ENCODE measurements at places on chromosomes 4 and X.

GRCh38 chr4:170705907-170706306, 616.2 kb upstream of the AADAT start:
- no peak for DNase-seq

DNA sequence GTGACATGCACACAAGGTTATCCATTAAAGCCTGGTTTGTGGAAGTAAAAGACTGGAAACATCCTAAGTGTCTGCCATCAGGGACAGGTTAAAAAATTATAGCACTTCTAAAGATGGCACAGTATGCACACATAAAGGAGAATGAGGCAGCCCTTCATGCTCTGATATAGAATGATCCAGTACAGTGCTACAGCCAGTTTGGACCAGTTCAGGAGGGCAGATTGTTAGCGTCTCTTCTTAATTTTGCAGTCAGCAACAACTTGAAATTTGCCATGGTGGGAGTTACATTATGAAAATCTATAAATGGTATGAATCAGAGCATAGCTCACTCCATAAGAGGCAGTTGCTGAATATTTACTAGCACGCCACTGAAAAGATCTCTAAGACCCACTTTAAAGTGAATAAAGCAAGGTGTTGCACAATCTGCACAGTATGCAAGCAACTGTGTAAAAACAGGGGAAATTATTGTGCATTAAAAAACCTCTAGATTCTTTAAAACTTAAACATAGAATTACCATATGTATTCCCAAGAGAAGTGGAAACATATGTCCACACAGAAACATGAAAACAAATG, 20.3 kb upstream of the SOD3 start:
- DNase-seq = no peak

DNA sequence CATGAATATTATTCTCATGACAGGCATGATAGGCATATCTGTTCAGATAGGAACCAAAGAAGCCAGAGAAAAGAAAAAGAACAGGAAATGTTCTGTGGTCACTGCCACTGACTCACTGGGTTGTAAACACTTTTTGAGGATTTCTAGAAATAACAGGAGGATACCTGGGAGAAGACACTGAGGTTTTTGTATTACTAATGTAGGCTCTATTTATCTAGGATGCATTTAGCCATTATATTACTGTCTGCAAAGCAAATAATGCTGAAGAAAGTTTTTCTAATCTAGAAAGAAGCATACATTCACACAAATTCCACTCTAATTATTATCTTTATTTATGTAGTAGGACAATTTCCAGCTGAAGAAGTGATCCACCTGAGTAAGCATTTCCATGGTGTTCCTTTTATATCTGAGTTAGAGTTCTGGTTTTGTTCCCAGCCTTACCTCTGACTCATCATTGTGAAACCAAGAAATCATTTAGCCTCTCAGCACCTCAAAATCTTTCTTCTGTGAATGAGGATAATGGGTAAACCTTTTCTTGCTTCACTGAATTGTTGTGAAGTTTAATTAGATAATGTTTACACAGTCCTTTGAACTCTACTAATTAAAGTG, 40.2 kb upstream of the EPGN start:
- no peak for DNase-seq

DNA sequence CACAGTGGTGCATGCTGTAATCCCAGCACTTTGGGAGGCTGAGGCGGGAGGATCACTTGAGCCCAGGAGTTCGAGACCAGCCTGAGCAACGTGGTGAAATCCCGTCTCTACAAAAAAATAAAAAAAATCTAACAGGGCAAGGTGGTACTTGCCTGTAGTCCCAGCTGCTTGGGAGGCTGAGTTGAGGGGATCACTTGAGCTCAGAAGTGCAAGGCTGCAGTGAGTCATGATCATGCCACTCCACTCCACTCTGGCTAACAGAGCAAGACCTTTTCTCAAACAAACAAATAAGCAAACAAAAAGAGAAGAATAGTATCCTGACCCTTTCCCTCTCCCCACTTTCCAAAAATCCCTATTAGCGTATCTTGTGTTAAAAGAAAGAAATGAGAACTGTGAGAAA, 52.7 kb downstream of the NPY1R start:
- DNase-seq = no peak

- DNase-seq = no peak
Observed at GRCh38 chr4:48196758-48197504, 62.9 kb upstream of the TXK start.

DNA sequence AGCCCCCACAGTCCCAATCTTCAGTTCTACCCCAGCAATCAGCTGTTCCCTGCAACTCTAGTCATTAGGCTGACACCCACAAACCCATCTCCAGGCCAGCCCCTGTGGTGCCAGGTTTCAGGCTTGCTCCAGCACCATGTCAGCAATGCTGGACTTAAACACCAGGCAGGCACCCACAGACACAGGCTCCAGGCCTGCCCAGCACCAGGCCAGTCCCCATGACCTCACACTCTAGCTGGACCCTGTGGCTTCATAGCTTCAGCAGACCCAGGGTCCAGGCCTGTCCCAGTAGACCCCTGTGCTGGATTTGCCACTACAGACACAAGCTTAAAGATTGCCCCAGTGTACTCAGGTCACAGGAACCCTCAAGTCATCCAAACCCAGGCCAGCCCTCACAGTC, 300.3 kb downstream of the CHIC1 start:
- no peak for DNase-seq

DNA sequence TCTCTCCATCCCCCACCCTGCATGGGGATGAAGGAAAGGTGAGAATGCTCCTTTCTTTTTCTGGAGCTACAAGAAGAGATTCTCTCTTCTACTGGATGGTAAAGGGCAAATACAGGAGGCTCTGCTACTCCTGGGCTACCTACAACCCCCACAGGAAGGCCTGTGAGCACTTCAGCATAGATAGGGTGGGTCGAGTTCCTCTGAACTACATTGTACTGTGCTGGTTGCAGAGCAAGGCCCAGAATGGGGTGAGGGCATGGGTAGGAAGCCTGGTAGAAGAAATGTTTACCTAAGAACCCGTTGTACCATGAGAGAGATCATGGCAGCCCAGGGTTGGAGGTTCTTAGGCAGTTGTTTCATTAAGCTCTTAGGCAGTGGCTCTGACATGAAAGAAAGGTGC, 510.4 kb downstream of the MID1IP1 start:
- no peak for DNase-seq

- no peak for DNase-seq
Observed at GRCh38 chrX:42628471-42628870, 149.5 kb downstream of the PPP1R2C start.

GRCh38 chr4:33080275-33080674, 2360.1 kb downstream of the PCDH7 start:
- no peak for DNase-seq

- no peak for DNase-seq
Observed at GRCh38 chr4:111839141-111839540, 306.1 kb upstream of the FAM241A start.

- DNase-seq = no peak
Observed at GRCh38 chrX:9114245-9114644, 80.3 kb upstream of the FAM9B start.
